ENCODE measurements at places on chromosomes 12 and 14. TPM values are rescaled to one million over a fixed set of nuclear protein-coding genes. Genes with fewer than 3 reads are reported as not detected.

- DNase-seq = no peak
- H3K4me1 ChIP-seq = no peaks in the 10 kb centered on the region
- no peaks in the 10 kb centered on the region for H3K27me3 ChIP-seq
- H3K4me3 ChIP-seq = no peak overlapping the region
Measured at GRCh38 chr12:2681450-2682205, 113.1 kb upstream of the FKBP4 start.

DNA sequence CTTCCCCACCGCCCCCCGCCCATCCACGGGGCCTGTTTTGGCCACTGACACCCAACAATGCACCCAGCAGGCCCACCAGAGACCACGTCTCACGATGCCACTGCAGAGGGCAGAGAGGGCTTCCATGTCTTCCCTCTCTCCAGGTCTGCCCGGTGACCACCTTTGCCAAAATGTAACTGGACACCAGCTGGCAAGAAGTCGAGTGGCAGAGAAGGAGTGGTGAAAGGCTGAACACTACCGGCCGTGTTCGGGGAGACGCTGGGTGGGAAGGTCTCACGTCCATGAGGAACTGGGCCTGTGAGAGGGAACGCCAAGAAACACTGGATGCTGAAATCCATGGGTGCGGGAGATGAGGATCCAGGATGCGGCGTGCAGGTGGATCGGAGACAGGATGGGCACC lies 308.2 kb downstream of the ADGRD1 start:
- H3K36me3 ChIP-seq = no peaks in the 10 kb centered on the region
- DNase-seq = no peak
- H3K4me3 ChIP-seq = no peak overlapping the region
- no peaks in the 10 kb centered on the region for H3K4me1 ChIP-seq
- no peaks in the 10 kb centered on the region for H3K27me3 ChIP-seq

- H3K4me1 ChIP-seq = no peaks in the 10 kb centered on the region
- H3K36me3 ChIP-seq = no peaks in the 10 kb centered on the region
- H3K27me3 ChIP-seq = no peaks in the 10 kb centered on the region
- DNase-seq = no peak
- H3K27ac ChIP-seq = no peak overlapping the region
Measured at GRCh38 chr12:68157380-68157779, 2.2 kb downstream of the IFNG start.

GRCh38 chr14:55245657-55246268 lies 25.5 kb upstream of the FBXO34 start:
- H3K36me3 ChIP-seq = no peaks in the 10 kb centered on the region
- DNase-seq = no peak
- H3K27ac ChIP-seq = no peak overlapping the region
- no peak overlapping the region for H3K4me3 ChIP-seq

DNA sequence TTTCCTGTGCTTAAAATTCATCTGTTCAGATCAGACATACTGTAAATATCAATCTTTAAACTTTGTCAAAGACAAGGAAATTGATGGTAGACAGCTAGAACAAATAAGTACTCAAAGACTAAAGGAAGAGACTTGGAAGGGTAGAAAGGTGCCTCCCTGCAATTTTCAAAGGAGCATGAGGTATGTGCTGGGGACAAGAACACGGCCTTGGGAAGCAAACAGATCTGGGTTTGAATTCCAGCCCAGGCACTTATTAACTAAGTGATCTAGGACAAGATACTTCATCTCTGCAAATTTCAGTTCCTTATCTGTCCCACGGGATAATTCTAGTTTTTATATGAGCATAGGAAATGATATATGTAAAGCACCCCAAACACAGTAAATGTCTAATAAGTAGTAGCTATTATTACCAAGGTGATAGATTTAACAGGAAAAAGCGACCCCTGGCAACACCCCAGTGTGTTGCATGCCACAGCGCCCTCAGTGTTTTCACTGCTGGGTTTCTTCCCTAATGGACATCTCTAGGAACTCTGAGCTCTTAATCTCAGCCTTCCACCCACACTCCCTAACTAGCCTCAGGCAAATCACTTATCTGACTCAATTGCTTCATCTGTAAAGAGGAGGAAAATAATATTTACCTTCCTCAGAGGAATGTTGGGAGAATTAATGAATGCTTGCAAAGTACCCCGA lies 44.7 kb upstream of the BMP4 start:
- no peak for DNase-seq
- no peaks in the 10 kb centered on the region for H3K36me3 ChIP-seq
- no peak overlapping the region for H3K4me3 ChIP-seq
- no peaks in the 10 kb centered on the region for H3K4me1 ChIP-seq
- H3K27ac ChIP-seq = no peak overlapping the region

DNA sequence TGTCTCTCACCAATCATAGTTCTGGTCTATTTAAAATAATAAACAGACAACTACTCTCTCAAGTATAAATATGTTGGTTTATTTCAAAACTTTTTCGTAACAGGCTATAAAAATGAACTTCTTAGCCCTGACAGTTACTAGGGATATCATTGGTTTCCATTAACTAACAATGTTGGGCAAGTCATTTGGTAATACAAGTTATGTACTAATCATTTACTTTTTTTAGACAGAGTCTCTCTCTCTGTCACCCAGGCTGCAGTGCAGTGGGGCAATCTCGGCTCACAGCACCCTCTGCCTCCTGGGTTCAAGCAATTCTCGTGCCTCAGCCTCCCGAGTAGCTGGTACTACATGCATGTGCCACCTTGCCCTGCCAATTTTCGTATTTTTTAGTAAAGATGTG lies 14.6 kb upstream of the KANSL2 start:
- H3K4me3 ChIP-seq = no peak overlapping the region
- no peaks in the 10 kb centered on the region for H3K4me1 ChIP-seq
- H3K27me3 ChIP-seq = no peaks in the 10 kb centered on the region
- H3K27ac ChIP-seq = no peak overlapping the region
- no peak for DNase-seq

DNA sequence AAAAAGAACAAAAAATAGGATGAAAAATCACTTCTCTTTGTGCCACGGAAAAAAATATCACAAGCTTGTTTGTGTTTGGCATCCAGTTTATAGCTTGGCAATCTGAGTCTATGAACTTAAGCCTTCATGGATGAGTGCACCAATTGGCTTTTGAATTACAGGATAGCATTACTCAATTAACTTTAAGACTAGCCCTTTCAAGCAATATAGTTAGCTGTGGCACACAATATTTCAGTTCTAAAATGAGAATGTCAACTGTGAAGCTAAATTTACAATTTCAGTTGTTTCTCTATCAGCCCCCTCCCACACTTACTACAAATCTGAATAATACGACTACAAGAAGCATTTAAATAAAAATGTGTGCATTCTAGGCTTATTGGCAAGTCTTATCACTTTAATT lies 8.3 kb downstream of the RERG start:
- H3K4me3 ChIP-seq = no peak overlapping the region
- no peaks in the 10 kb centered on the region for H3K27me3 ChIP-seq
- H3K36me3 ChIP-seq = no peaks in the 10 kb centered on the region

DNA sequence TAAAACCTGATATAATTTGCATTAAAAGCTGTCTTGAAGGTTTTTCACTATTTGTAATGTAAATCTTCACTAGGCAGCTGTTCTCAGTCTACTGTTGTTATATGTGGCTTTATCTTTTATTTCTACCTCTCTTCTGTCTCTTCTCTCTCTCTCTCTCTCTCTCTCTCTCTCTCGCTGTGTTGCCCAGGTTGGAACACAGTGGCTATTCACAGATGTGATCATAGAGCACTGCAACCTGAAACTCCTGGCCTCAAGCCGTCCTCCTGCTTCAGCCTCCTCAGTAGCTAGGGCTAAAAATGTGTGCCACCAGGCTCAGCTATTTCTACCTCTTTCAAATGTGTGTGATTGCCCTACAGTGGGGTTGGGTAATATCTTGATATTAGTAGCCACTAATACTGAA lies 21.1 kb downstream of the FUT8 start:
- no peaks in the 10 kb centered on the region for H3K36me3 ChIP-seq
- no peak overlapping the region for H3K27ac ChIP-seq
- H3K27me3 ChIP-seq = no peaks in the 10 kb centered on the region
- no peak for DNase-seq
- no peaks in the 10 kb centered on the region for H3K4me1 ChIP-seq

GRCh38 chr14:68014771-68015170 lies 195.2 kb downstream of the RAD51B start:
- H3K27ac ChIP-seq = no peak overlapping the region
- no peak for DNase-seq
- no peaks in the 10 kb centered on the region for H3K36me3 ChIP-seq
- H3K27me3 ChIP-seq = no peaks in the 10 kb centered on the region

- no peak overlapping the region for H3K4me3 ChIP-seq
- no peak for DNase-seq
Measured at GRCh38 chr12:103241184-103241583, 254.6 kb downstream of the C12orf42 start.

DNA sequence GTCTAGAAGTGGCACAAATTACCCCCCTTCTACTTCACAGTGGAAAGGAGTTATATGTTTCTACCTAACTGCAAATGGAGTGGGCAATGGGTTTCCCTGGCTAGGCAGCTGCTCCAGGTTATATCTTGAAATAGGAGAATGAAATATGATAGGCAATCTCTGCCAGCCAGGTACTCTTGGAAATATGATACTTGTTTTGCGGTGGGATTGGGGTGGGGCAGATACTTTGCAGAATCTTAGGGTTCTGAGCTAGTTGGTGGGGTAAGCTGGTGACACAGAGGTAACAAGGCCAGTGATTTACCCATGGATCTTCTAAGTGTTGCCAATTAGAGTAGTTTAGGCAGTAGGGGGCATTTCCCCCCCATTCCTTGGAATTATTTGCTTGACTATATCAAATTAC lies 140.1 kb downstream of the ATP23 start:
- H3K27me3 ChIP-seq = no peaks in the 10 kb centered on the region
- no peaks in the 10 kb centered on the region for H3K36me3 ChIP-seq
- DNase-seq = no peak
- no peak overlapping the region for H3K27ac ChIP-seq
- H3K4me3 ChIP-seq = no peak overlapping the region

GRCh38 chr12:70730675-70731180 lies 93.5 kb upstream of the PTPRB start:
- H3K27me3 ChIP-seq = no peaks in the 10 kb centered on the region
- H3K36me3 ChIP-seq = no peaks in the 10 kb centered on the region
- no peak overlapping the region for H3K27ac ChIP-seq

DNA sequence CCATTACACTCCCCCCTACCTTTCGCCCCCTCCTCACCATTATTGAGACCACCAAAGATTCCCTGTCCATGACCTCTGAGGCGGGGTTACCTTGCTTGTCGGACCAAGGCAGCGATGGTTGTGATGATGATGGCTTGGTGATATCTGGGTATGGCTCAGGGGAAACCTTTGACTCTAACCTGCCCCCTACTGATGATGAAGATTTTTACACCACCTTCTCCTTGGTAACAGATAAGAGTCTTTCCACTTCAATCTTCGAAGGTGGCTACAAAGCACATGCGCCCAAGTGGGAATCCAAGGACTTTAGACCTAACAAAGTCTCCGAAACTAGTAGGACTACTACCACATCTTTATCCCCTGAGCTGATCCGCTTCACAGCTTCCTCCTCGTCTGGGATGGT lies 350.2 kb downstream of the DIO2 start:
- no peaks in the 10 kb centered on the region for H3K4me1 ChIP-seq
- H3K36me3 ChIP-seq = no peaks in the 10 kb centered on the region
- no peaks in the 10 kb centered on the region for H3K27me3 ChIP-seq
- DNase-seq = no peak
- H3K27ac ChIP-seq = no peak overlapping the region
- H3K4me3 ChIP-seq = no peak overlapping the region

- no peak for DNase-seq
- H3K4me3 ChIP-seq = no peak overlapping the region
- no peaks in the 10 kb centered on the region for H3K4me1 ChIP-seq
- no peaks in the 10 kb centered on the region for H3K27me3 ChIP-seq
- H3K27ac ChIP-seq = no peak overlapping the region
- no peaks in the 10 kb centered on the region for H3K36me3 ChIP-seq
Measured at GRCh38 chr12:42426746-42427145, 100.8 kb downstream of the PPHLN1 start.

- H3K36me3 ChIP-seq = no peaks in the 10 kb centered on the region
- no peak overlapping the region for H3K4me3 ChIP-seq
- no peaks in the 10 kb centered on the region for H3K4me1 ChIP-seq
Measured at GRCh38 chr14:76420827-76421226, 44.9 kb downstream of the ESRRB start.

- no peaks in the 10 kb centered on the region for H3K27me3 ChIP-seq
- peaks cover 25% of the 10 kb centered on the region for H3K4me1 ChIP-seq
- H3K4me3 ChIP-seq = no peak overlapping the region
- peak overlapping the region; percentile 77 for H3K27ac ChIP-seq
- H3K36me3 ChIP-seq = no peaks in the 10 kb centered on the region
- peak; percentile 94 for DNase-seq
Measured at GRCh38 chr12:124518051-124518932, 49.1 kb downstream of the NCOR2 start.

DNA sequence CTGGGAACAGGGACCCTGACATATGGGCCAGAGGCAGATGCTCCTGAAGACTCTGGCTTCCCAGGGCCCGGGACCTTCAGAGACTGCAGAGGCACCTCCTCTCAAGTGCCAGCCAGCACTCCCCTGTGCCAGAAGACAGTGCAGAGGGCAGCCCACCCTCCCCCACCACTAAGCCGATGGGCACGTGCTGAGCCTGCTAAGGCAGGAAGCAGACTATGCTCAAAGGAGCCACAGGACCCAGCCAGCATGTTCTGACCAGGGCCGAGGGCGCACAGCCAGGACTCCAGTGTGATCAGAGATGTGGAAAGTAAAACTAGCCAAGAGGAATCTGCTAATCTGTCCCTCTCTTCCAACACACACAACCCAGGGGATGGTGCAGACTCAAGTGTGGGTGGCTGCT lies 29.8 kb downstream of the DIO3 start:
- DNase-seq = no peak
- H3K27me3 ChIP-seq = no peaks in the 10 kb centered on the region
- no peaks in the 10 kb centered on the region for H3K36me3 ChIP-seq

Gene ANO2
- total RNA-seq = 0.53 TPM

Gene P2RX2
- not detected for total RNA-seq

Gene NINJ2
- 5.2 TPM for total RNA-seq

Gene SLC35E3
- 18.6 TPM for total RNA-seq

Gene BCL11B
- total RNA-seq = 7.7 TPM

Gene PRB2
- total RNA-seq = not detected

Gene SPIC
- total RNA-seq = not detected

Gene CISTR
- not detected for total RNA-seq

All from Peyer's patch (tissue), 4 donors.